ENCODE measurements at places on chromosomes 3 and 15.
A peak's percentile ranks its signal among the peaks of the same experiment; 100 is the strongest.

DNA sequence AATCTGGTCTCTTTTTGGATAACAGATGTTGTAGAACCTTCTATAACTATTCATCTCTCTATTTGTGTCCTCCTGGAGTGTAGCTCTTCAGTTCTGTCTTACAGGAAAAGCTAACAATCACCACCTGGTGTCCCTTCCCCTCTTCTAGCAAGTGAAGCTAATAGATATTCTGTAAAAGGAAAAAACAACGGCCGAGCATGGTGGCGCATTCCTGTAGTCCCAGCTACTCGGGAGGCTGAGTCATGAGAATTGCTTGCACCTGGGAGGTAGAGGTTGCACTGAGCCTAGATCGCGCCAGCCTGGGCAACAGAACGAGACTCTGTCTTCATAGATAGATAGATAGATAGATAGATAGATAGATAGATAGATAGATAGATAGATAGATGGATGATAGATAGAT, 779.4 kb downstream of the TUSC7 start:
- no peak for DNase-seq

- DNase-seq = no peak
These were observed 20.7 kb downstream of the TCAIM start for GRCh38 chr3:44359146-44359751.

DNA sequence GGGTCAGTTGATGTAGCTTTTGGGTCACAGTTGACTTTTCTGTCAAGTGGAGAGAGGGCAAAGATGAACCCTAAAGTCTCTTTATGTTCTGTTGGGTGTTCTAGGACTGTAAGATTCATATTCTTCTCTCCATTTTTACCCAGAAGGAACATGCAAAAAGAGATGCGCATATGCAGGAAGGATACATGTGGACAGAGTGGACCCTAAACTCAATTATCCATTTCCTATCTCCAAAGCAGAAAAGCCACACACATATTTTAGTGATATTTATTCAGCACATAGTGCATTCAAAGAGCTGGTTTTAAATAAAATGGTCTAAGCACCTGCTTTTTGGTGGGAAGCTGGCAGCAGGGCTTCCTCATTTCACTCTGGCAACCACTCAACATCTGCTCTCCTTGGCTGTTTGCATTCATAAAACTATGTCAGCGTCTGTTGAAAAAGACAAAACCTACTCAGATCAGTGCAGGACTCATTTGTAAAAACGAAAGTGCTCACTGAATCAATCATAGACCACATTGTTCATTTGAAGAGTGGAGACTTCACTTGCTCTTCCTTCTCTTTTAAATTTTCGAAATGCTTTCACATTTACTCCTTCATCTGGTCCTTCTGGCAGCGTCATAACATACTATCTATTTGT, 96.6 kb downstream of the SEMA6D start:
- no peak for DNase-seq

DNA sequence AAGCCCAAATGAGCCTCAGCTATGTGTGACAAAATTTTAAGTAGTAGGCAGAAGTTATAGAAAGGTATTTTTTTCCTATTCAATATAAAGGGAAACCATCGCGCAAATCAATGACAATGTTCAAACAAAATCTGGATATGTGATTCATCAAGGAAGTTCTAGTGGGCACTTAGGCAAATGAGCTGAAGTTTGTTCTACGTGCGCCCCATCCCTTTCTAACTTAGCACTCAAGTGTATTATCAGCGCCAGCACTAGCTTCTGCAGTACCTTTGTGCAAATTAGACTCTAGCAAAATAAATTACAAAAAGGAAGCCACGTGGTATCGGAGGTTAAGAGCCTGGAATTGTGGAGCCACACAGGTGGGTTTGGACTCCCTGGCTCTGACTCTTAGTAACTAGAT, 91.1 kb downstream of the TBL1XR1 start:
- DNase-seq = no peak

DNA sequence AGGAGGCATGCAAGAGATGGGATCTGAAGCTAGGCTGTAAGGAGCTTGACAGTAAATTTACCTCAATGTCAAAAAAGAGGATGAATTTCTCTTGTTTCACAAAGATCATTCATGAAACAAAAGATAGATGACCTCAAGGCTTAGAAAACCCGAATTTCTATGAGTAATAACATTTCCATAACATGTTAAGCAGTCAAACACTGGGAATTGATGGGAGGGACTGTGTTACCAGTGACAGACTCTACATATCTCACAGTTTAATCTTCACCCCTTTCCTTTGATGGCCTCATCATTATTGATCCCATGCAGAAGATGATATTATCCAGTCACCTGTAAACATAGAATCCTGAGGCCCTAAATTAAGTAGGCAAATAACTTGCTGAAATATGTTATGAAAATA, 53.5 kb upstream of the VGLL3 start:
- no peak for DNase-seq

GRCh38 chr15:41019174-41019573, 65.9 kb downstream of the CHAC1 start:
- no peak for DNase-seq

- DNase-seq = no peak
These were observed 44.6 kb upstream of the LIMD1 start for GRCh38 chr3:45549961-45550360.

GRCh38 chr3:141796889-141797781, 33.9 kb downstream of the GRK7 start:
- DNase-seq = peak; percentile 19

GRCh38 chr15:41154412-41154811, 38.3 kb upstream of the INO80 start:
- no peak for DNase-seq

DNA sequence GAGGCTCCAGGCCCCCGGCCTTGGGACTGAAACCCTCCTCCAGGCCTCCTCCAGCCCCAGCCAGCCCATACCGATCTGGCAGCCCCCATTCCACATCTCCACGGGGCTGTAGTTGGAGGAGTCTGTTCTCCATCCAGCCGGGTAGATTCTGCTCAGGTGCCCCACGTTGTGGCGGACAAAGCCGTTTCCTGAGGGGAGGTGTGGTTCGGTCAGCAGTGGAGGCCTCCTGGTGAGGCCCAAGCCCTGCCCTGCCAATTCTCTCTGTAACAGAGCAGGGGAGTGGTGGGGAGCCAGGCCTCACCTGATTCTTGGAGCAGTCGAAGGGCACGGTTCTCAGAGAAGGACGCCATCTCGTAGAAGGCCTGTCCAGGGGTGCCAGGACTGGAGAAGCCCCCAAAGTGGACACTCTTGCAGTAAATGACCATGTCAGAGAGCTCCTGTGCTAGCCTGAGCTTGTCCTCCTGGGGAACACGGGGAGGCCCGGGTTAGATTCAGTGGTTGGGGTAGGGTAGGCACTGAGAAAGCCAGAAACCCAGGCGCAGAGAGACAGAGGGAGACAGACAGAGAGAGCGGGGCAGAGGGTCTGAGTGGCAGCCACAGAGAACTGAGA, 18.5 kb downstream of the VILL start:
- no peak for DNase-seq

DNA sequence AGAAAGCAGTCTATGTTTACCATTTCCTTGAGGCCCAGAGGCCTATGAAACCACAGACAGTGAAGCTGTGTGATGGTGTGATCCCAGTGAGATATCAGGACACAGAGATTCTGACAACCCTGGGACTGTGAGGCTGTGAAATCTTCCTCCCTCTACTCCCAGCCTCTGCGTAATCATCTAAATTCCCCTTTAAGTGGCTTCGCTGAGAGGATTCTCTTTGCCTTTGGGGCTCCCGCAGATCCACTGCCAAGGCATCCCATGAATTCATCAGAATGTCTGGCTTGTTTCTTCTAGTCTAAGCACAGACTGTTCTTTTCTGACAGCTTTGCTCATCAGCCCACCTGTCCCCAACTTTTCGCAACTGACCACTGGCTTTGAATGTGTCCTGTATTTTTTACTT, 901.2 kb upstream of the NR2F2 start:
- no peak for DNase-seq

DNA sequence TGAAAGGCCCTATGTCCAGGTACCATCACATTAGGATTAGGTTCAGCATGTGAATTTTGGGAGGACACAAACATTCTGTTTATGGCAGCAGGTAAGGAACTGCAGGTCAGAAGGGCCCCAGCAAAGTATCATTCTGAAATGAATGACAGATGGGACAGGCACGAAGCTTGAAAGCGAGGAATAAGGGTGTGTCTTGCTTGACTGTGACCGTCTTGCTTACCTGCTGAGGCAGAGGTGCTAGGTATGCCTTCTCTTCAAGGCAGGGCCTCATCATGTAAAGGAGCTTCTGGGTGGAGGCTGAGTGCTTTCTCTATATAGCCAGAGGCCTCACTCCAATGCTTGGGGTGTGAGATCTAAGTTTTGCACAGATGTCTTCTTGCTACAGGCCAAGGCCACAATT, 41.4 kb downstream of the TMEM108 start:
- DNase-seq = no peak

- no peak for DNase-seq
These were observed 50.2 kb downstream of the CHP1 start for GRCh38 chr15:41281236-41281635.

DNA sequence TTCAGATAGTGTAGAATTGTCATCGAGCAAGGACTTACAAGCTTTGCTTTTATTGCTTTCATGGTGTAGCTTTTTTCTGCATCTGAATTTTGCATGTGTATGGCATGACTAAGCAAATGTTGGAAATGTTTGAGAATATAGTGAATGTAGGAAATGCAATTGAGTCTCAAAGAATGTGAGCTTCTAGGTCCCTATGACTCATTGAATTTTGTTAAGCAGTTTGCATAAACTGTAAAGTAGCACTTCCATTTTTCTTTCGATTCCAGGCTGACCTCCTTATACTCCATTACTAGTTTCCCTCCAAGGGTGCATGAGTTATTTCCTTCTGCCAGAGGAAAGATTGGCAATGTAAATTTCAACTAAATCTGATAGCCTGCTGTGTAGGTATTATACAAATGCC, 619.2 kb downstream of the DIPK2A start:
- no peak for DNase-seq

Data from stimulated activated CD8-positive, alpha-beta memory T cell treated with anti-CD3 and anti-CD28 coated beads, Interleukin-15, amount 100 ng/mL, for 48 hours (primary cell).